Ovary (tissue), 10 donors: ENCODE measurements at places on chromosomes 1 and 21.

GRCh38 chr1:17795836-17796645, 40.9 kb downstream of the ACTL8 start:
- no peaks in the 10 kb centered on the region for H3K4me1 ChIP-seq
- no peak overlapping the region for H3K27ac ChIP-seq
- H3K27me3 ChIP-seq: no peaks in the 10 kb centered on the region
- DNase-seq: no peak

- no peak for DNase-seq
- peaks cover 2% of the 10 kb centered on the region for H3K4me1 ChIP-seq
- H3K36me3 ChIP-seq: no peaks in the 10 kb centered on the region
- no peak overlapping the region for H3K4me3 ChIP-seq
- no peak overlapping the region for H3K27ac ChIP-seq
Observed at GRCh38 chr21:29571949-29572348, 273.2 kb downstream of the BACH1 start.

DNA sequence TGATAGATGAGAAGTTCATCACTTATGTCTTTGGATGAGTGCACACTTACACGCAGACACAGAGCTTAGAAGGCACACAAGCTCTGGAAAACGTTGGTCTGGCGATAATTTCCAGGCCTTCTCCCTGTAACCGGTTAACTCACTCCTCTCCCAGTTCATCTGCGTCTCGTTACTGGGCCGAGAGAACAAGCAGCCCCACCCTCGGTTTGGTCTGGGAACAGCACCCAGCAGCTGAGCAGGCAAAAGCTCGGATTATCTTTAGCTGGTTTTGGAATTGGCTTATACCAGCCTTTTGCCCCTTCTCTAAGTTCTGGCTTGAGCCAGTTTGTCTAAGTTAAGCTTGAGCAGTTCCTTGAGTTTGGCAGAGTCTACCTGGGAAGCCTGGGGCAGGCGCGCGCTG, 27.3 kb upstream of the COL6A1 start:
- no peaks in the 10 kb centered on the region for H3K36me3 ChIP-seq
- no peaks in the 10 kb centered on the region for H3K27me3 ChIP-seq
- peak; percentile 51 for DNase-seq

GRCh38 chr1:202329891-202330290, 11.8 kb downstream of the UBE2T start:
- H3K27ac ChIP-seq: no peak overlapping the region
- H3K36me3 ChIP-seq: no peaks in the 10 kb centered on the region
- no peak overlapping the region for H3K4me3 ChIP-seq
- no peak for DNase-seq
- H3K4me1 ChIP-seq: no peaks in the 10 kb centered on the region

- H3K36me3 ChIP-seq: no peaks in the 10 kb centered on the region
- no peak overlapping the region for H3K27ac ChIP-seq
- H3K4me1 ChIP-seq: peaks cover 37% of the 10 kb centered on the region
- no peak overlapping the region for H3K4me3 ChIP-seq
- DNase-seq: peak; percentile 36
Observed at GRCh38 chr21:45304945-45305344, 17.2 kb upstream of the POFUT2 start.

DNA sequence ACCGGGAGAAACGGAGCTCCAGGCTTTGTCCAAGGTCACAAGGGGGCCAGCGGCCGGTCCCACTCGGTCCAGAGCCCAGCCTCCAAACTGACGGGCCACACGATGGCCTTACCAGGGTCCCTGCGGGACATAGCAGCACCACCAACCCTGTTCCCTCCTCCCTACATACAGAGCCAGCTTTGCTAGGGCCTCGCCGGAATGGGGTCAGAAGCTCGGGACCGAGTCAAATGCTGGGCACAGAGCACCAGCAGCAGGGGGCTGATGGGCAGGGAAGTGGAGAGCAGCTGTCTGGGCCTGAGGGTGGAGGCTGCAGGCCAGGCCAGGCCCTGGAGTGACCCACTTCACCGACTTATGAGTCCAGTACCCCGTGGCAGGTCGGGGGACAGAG, 14.9 kb upstream of the TTC39A start:
- no peaks in the 10 kb centered on the region for H3K27me3 ChIP-seq
- no peak overlapping the region for H3K4me3 ChIP-seq
- H3K4me1 ChIP-seq: peaks cover 5% of the 10 kb centered on the region
- H3K36me3 ChIP-seq: no peaks in the 10 kb centered on the region
- H3K27ac ChIP-seq: no peak overlapping the region

- H3K27me3 ChIP-seq: no peaks in the 10 kb centered on the region
- H3K27ac ChIP-seq: no peak overlapping the region
- H3K4me1 ChIP-seq: no peaks in the 10 kb centered on the region
- no peak for DNase-seq
Observed at GRCh38 chr1:220928725-220929300, 49.6 kb downstream of the HLX start.

DNA sequence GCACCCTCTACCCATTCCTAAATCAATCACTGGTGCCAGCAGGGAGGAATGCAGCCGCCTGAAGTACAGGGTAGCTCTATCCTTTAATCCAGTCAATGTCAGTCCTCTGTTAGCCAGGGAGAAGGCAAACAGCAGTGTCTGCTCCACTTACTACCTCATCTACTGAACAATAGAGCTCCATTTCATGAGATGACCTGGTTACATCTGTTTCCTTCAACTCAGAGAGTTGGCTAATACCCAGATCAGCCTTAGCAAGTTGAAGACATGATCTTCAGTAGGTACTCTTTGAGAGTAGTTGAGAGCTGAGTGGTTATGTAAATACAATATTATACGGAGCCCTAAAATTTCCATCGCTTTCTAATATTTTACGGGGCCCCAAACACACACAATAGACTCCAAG, 46.1 kb upstream of the CD34 start:
- no peaks in the 10 kb centered on the region for H3K36me3 ChIP-seq
- H3K27ac ChIP-seq: no peak overlapping the region
- no peak for DNase-seq
- H3K4me3 ChIP-seq: no peak overlapping the region
- H3K27me3 ChIP-seq: no peaks in the 10 kb centered on the region
- H3K4me1 ChIP-seq: peaks cover 1% of the 10 kb centered on the region

- peaks cover 2% of the 10 kb centered on the region for H3K4me1 ChIP-seq
- H3K36me3 ChIP-seq: no peaks in the 10 kb centered on the region
- DNase-seq: peak; percentile 48
- H3K27me3 ChIP-seq: no peaks in the 10 kb centered on the region
- no peak overlapping the region for H3K4me3 ChIP-seq
Observed at GRCh38 chr1:231053493-231054162, 13.6 kb upstream of the FAM89A start.

DNA sequence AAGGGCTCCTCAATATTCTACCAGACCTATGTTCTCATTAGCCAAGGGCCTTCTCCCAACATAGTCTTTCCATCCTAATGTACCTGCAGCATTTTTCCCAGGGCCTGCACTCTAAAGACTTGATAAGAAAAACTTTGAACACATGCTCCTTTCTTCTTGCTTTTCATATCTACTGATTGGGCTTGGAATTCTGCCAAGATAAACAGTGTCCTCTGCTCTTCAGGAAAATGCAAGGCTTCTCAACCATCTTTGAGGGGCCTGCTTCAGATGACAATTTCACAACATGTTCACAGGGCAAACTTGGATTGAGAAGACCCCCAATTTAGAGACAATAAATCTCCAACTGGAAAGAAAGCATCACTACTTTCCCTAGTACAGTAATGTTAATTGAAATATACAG, 25.8 kb upstream of the PPT1 start:
- no peak for DNase-seq
- H3K27ac ChIP-seq: no peak overlapping the region
- H3K36me3 ChIP-seq: no peaks in the 10 kb centered on the region

GRCh38 chr1:36301220-36301619, 4.9 kb upstream of the SH3D21 start:
- H3K4me1 ChIP-seq: peaks cover 4% of the 10 kb centered on the region
- H3K27ac ChIP-seq: no peak overlapping the region
- DNase-seq: no peak
- H3K4me3 ChIP-seq: no peak overlapping the region
- no peaks in the 10 kb centered on the region for H3K36me3 ChIP-seq

- H3K27ac ChIP-seq: no peak overlapping the region
- no peaks in the 10 kb centered on the region for H3K4me1 ChIP-seq
- H3K36me3 ChIP-seq: no peaks in the 10 kb centered on the region
- no peak for DNase-seq
Observed at GRCh38 chr1:22913421-22914141, 59.1 kb downstream of the LACTBL1 start.

DNA sequence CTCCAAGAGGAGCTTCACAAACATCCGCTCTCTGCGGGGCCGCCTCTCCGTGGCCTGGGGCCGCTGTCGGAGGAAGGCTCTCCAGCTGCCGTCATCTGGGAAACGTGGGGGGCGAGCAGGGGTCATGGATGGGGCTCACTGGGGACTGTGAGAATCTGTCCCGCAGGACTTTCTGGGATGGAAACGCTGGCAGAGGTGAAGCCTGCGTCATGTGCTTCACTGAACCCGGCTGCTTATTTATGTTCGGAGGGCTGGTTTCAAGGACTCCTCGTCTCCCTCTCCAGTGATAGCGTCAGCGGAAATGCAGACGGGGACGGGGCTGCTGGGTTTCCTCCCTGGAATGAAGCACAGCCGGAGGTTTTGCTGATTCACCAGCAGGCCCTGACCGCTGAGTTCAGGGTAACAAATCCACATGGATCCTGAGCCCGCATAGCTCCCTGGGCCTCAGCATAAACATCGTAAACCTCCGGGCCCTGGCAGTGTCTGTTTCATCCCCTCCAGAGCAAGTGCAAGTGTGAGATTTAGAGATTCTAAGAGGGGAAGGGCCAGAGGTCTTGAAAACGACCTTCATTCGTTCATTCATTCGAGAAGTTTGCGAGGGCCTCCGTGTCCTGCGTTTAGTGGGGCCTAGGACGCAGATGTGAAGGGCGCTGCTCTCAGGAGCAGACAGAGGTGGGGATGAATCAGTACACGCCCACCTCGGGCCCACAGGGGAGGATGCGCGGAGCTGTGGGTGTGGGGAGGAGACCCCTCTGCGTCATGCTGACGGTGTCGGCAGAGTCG, 7.0 kb upstream of the POFUT2 start:
- peaks cover 34% of the 10 kb centered on the region for H3K4me1 ChIP-seq
- peak overlapping the region; percentile 95 for H3K27ac ChIP-seq
- H3K27me3 ChIP-seq: no peaks in the 10 kb centered on the region
- no peaks in the 10 kb centered on the region for H3K36me3 ChIP-seq

DNA sequence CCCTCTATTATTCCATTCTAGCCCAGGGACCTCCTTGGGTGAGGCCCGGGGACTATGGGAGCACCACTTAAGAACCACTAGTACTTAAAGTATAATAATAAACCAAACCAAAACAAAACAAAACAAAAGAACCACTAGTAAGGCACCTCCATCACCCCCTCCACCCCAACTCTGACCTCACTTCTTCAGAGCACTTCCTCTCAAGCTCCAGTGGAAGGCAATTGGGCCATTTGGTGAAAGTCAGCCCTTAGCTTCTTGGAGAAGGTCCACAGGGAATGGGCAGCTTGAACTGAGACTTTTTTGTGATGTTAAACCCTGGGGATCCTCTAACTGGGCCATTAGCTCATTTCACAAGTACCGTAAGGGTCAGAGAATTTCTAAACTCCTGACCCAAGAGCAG, 237.3 kb downstream of the RHOU start:
- DNase-seq: no peak
- no peaks in the 10 kb centered on the region for H3K4me1 ChIP-seq
- no peaks in the 10 kb centered on the region for H3K27me3 ChIP-seq

GRCh38 chr1:210828996-210829596, 304.9 kb downstream of the KCNH1 start:
- DNase-seq: no peak
- no peaks in the 10 kb centered on the region for H3K4me1 ChIP-seq
- no peaks in the 10 kb centered on the region for H3K36me3 ChIP-seq
- no peak overlapping the region for H3K27ac ChIP-seq
- H3K27me3 ChIP-seq: no peaks in the 10 kb centered on the region
- H3K4me3 ChIP-seq: no peak overlapping the region

DNA sequence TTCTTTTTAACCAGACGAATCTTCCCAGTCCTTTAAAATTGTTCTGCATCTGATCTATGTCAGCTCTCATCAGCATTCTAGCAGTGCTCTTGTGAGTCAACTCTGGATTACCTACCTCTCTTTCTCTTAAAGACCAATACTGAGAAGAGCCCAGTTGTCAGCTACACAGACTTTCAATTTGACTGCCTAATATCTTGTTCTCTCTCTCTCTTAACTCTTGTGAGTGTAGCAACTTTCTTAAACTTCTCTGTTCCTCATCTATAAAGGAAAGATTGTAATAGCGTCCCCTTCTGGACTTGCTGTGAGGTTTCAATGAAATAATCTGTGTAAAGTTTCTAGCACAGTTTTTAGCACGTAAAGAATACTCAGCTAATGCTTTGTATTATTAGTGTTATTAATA, 499.3 kb upstream of the ADAMTS5 start:
- H3K27me3 ChIP-seq: no peaks in the 10 kb centered on the region
- no peak overlapping the region for H3K27ac ChIP-seq
- no peak overlapping the region for H3K4me3 ChIP-seq
- DNase-seq: no peak
- H3K36me3 ChIP-seq: no peaks in the 10 kb centered on the region
